ENCODE measurements at places on chromosomes 7 and 10.

- no peak overlapping the region for H3K27ac ChIP-seq
- H3K4me3 ChIP-seq: no peak overlapping the region
- no peak for DNase-seq
- H3K4me1 ChIP-seq: no peaks in the 10 kb centered on the region
- H3K27me3 ChIP-seq: peaks cover 2% of the 10 kb centered on the region
Observed at GRCh38 chr10:86815035-86815617, 58.7 kb downstream of the BMPR1A start.

- peaks cover 13% of the 10 kb centered on the region for H3K36me3 ChIP-seq
- no peak overlapping the region for H3K4me3 ChIP-seq
Observed at GRCh38 chr7:96179837-96180236, 142.1 kb downstream of the SLC25A13 start.

- peaks cover 11% of the 10 kb centered on the region for H3K4me1 ChIP-seq
- H3K4me3 ChIP-seq: no peak overlapping the region
- H3K36me3 ChIP-seq: no peaks in the 10 kb centered on the region
- H3K27me3 ChIP-seq: peaks cover 8% of the 10 kb centered on the region
Observed at GRCh38 chr7:47737601-47738000, 155.7 kb upstream of the TNS3 start.

DNA sequence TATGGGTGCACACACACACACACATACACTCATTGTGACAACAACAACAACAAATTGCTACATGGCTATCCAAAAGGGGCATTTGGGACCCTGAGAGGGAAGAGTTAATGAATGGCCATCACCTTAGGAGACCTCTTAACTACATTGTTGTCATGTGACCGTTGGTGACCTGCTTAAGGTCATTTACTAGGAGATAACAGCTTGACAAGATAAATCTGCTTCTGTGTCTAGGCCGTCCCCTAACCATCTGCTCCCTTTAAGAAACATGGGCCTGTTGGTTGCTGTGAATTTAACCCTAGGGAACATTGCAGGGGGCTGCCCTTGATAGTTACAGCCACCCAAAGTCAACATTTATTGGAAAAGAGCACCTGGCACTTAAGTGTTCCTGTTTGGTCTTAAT lies 29.7 kb downstream of the C1QL3 start:
- no peak overlapping the region for H3K4me3 ChIP-seq
- H3K27ac ChIP-seq: no peak overlapping the region
- no peaks in the 10 kb centered on the region for H3K27me3 ChIP-seq
- H3K4me1 ChIP-seq: no peaks in the 10 kb centered on the region

DNA sequence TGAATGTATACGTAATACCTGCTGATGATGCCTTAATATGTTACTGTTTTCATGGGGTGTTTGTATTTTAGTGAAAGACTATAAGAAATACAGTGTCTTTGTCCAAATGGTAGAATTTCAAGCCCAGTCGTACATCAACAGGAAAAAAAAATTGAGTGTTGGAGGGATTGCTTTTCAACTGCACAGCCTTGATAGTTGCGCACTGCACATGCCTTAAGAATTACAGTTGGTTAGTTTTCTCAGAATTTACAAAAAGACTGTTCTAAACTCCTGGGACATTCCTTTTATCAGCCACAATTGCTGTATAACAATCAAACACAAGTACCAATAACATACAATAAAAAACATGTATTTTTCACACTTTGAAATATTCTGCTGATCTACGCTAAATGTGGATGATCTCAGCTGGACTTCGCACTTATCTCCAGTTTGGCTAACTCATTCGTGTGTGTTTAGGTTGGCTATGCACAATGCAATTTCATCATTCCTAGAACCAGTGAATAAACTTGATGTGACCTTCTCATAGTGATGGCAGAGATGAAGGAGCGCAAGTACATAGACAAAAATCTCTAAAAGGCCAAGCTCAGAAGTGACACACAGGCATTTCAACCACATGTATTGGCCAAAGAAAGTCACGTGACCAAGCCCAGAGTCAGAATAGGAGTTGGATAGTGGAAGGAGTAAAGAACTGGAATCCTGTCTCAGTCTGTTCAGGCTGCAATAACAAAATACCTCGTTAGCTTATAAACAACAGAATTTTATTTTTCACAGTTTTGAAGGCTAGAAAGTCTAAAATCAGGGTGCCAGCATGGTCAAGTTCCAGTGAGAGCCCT lies 152.3 kb downstream of the IPMK start:
- DNase-seq: no peak
- H3K4me3 ChIP-seq: no peak overlapping the region
- H3K27ac ChIP-seq: no peak overlapping the region
- H3K4me1 ChIP-seq: no peaks in the 10 kb centered on the region
- peaks cover 3% of the 10 kb centered on the region for H3K27me3 ChIP-seq

GRCh38 chr7:148804343-148805235 lies 79.5 kb downstream of the EZH2 start:
- peaks cover 52% of the 10 kb centered on the region for H3K36me3 ChIP-seq
- H3K27me3 ChIP-seq: no peaks in the 10 kb centered on the region
- no peak overlapping the region for H3K27ac ChIP-seq
- no peak for DNase-seq

DNA sequence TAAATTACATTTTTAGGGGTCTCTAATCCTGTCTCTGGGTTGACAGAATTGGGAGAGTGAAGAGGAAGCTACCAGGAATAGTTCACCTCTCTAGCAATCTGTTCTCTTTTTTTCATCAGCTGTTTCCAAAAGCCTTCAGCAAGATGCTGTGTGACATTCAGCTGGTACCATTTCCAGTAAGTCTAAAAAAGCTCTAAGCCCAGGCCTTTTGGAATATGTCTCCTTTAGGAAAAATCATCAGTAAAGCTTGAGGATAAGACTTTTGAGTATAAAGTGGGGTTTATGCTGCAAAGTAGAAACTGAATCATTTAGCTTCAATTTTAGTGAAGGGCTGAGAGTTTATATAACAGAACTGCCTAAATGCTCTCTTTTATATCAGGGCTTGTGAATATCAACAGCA lies 81.5 kb downstream of the CCNY start:
- no peak for DNase-seq
- H3K27me3 ChIP-seq: no peaks in the 10 kb centered on the region
- no peak overlapping the region for H3K4me3 ChIP-seq
- peak overlapping the region; percentile 14 for H3K27ac ChIP-seq

DNA sequence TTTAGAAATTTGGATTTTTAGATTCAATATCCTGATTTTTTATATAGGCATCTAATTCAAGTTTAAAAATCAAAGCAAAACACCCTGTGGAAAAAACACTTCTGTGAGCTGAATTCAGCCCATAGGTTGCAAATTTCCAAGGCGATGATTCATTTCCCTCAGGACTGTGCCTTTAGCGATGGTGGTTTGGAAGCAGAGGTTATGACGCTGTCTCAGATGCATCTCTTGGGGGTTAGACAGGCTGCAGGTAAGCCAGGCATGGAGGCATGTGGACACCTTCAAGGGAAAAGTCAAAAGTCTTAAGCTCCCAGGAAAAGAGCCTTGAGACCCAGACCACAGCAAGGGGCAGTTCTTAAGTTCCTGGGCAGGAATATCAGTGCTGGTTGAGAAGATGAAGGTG lies 9.5 kb upstream of the FRA10AC1 start:
- no peaks in the 10 kb centered on the region for H3K36me3 ChIP-seq
- peaks cover 3% of the 10 kb centered on the region for H3K27me3 ChIP-seq
- no peak overlapping the region for H3K27ac ChIP-seq
- no peak overlapping the region for H3K4me3 ChIP-seq
- no peak for DNase-seq

DNA sequence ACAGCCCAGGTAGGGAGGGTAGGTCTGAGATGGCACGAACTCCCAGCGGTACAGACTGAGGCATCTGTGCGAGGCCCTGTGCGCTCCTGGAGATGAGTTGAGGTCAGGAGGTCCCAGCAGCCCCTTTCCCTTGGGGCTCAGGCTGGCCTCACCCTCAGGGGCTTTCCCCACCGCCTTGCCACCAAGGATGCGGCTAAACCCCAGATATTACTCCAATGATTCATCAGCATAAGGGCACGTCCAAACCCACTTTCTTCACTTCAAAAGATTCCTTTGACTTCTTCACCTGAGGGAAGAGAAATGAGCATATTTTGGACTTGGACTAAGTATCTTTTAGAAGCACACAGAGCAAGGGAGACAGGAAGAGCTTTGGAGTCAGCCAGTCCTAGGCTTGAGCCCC lies 20.3 kb downstream of the UROS start:
- peaks cover 2% of the 10 kb centered on the region for H3K4me1 ChIP-seq
- H3K27me3 ChIP-seq: no peaks in the 10 kb centered on the region
- H3K4me3 ChIP-seq: no peak overlapping the region

DNA sequence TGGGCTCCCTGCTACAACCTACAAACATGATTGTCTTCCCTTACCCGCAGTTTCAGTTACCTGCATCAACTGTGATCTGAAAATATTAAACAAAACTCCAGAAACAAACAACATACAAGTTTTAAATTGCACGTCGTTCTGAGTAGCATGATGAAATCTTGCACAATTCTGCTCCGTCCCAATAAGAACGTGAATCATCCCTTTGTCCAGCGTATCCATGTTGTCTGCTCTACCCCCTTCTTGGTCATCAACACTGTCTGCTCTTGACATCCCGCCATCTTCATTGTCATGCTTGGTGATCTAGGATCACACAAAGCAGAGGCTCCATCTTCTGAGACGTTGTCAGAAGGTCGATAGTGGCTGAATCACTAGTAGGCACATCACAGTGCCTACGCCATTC lies 53.9 kb downstream of the ACADSB start:
- no peak overlapping the region for H3K27ac ChIP-seq
- peaks cover 16% of the 10 kb centered on the region for H3K27me3 ChIP-seq
- no peaks in the 10 kb centered on the region for H3K36me3 ChIP-seq
- H3K4me1 ChIP-seq: no peaks in the 10 kb centered on the region

GRCh38 chr10:98446661-98447221 lies at the start of gene HPS1:
Gene HPS1 (minus strand): TSS chr10:98446935. CDS start chr10:98443240, 3,695 bp downstream.
- peaks cover 44% of the 10 kb centered on the region for H3K4me1 ChIP-seq
- peaks cover 5% of the 10 kb centered on the region for H3K27me3 ChIP-seq
- peak; percentile 89 for DNase-seq
- H3K27ac ChIP-seq: peak within 1 kb of the TSS; percentile 87

DNA sequence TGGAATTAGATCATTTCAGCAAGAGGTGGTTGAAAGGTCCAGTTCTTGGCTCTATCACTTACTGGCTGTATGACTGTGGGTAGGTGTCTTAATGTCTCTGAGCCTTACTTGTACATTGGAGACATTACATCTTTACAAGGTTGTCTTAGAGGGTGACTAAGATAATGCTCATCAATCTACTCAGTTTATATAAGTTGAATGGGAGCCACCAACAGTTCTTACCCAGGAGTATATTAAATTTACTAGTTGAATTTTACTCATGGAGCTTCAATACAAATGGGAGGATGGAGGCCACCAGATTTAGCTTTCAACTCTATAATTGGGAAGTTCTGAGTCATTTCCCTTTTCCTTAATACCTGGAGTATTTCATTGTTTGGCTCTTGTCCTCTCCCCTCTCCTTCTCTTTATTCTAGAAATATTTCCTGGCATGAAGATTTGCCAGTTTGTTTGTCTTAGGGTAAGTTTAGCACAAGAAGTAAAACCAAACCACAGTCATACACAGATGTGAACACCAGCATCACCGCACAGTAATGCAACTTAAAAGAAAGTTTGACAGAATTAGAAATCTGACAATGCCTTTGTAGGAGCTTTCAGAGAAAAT lies 222.8 kb downstream of the LRMDA start:
- no peak overlapping the region for H3K27ac ChIP-seq
- H3K4me1 ChIP-seq: no peaks in the 10 kb centered on the region
- peaks cover 10% of the 10 kb centered on the region for H3K27me3 ChIP-seq
- DNase-seq: no peak

- no peak overlapping the region for H3K27ac ChIP-seq
- H3K36me3 ChIP-seq: peaks cover 2% of the 10 kb centered on the region
- no peaks in the 10 kb centered on the region for H3K27me3 ChIP-seq
- no peaks in the 10 kb centered on the region for H3K4me1 ChIP-seq
- DNase-seq: no peak
Observed at GRCh38 chr7:108167460-108167859, 37.3 kb upstream of the LAMB4 start.

- H3K27me3 ChIP-seq: no peaks in the 10 kb centered on the region
- H3K36me3 ChIP-seq: no peaks in the 10 kb centered on the region
- DNase-seq: no peak
- peaks cover 23% of the 10 kb centered on the region for H3K4me1 ChIP-seq
- no peak overlapping the region for H3K4me3 ChIP-seq
Observed at GRCh38 chr7:70645876-70646351, 486.0 kb upstream of the GALNT17 start.

DNA sequence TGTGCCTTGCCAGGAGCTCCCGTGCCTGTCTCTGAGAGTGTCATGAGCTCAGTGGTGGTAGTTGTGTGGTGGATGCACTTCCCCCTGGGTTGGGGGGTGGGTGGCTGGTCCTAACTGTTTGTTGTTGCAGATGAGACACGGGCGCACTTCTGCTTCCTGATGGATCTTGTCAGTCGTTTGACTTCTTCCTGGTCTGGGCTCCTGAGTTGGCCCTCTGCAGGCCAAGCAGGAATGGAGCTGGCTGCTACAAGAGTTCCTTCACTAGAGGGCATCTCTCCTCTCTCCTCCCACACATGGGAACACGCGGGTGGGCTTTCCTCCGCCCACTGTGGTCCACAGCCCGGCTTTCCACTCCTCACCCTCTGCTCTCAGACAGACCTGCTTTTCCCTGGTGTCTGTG lies 82.0 kb downstream of the BMS1 start:
- no peaks in the 10 kb centered on the region for H3K36me3 ChIP-seq
- DNase-seq: no peak
- H3K27ac ChIP-seq: no peak overlapping the region
- peaks cover 35% of the 10 kb centered on the region for H3K27me3 ChIP-seq
- no peak overlapping the region for H3K4me3 ChIP-seq

DNA sequence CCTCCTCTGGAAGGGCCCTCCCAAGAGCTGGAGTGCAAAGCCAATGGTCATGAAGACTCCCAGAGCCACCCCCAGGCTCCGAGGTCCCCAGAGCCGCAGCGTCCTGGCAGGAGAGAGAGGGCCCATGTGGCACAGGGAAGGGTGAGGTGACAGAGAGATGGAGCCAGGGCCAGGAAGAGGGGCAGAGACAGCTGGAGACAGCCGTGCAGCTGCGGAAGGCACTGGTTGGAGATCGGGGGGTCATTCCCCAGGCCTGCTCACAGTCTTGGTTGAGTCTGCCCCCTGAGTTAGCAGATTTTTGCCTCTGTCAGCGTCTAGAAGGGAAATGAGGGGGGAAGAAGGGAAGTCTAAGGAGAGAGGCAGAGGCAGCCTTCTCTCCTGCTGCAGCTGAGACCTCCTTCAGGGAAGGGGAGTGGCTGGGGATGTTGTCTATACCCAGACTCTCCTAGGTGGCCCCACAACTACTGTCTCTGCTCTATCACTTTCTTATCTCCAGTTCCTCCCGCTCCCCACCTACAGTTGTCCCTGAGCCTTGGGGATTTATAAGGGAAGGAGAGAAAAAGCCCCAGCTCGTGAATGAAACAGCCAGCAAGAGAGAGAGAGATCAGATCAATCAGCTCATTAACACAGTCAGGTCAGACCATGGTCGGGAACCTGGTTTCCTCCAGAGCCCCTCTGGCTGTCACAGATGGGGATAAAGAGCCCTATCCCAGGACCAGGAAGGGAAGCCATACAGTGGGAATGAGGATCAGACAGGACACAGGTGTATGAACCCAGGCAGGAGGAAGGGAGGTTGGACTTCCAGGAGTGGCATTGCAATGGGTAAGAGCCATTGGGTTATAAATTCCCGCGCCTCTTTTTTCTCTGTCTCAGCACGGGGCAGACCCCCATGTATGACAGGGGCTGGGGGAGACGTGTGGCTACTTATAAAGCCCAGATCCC lies 1.2 kb downstream of the GAL3ST4 start:
- H3K36me3 ChIP-seq: no peaks in the 10 kb centered on the region
- DNase-seq: no peak
- H3K27ac ChIP-seq: no peak overlapping the region
- H3K4me1 ChIP-seq: peaks cover 73% of the 10 kb centered on the region
- peaks cover 23% of the 10 kb centered on the region for H3K27me3 ChIP-seq
- peak overlapping the region; percentile 77 for H3K4me3 ChIP-seq

GRCh38 chr10:68795886-68796532 lies 31.3 kb upstream of the STOX1 start:
- no peak for DNase-seq
- no peak overlapping the region for H3K27ac ChIP-seq
- H3K36me3 ChIP-seq: peaks cover 19% of the 10 kb centered on the region

Measured in activated naive CD8-positive, alpha-beta T cell treated with anti-CD3 and anti-CD28 coated beads, Interleukin-2, amount 50 U/mL, for 24 hours (primary cell).